Activated CD8-positive, alpha-beta memory T cell treated with anti-CD3 and anti-CD28 coated beads for 24 hours (primary cell): ENCODE measurements at places on chromosomes 2 and 18.

GRCh38 chr2:28286678-28287077 is 106.0 kb upstream of the FOSL2 start:
- no peak for DNase-seq

- no peak for DNase-seq
These were observed 11.9 kb downstream of the NR4A2 start for GRCh38 chr2:156320486-156321098.

GRCh38 chr2:200077210-200077650 is 121.8 kb downstream of the MAIP1 start:
- DNase-seq: no peak

DNA sequence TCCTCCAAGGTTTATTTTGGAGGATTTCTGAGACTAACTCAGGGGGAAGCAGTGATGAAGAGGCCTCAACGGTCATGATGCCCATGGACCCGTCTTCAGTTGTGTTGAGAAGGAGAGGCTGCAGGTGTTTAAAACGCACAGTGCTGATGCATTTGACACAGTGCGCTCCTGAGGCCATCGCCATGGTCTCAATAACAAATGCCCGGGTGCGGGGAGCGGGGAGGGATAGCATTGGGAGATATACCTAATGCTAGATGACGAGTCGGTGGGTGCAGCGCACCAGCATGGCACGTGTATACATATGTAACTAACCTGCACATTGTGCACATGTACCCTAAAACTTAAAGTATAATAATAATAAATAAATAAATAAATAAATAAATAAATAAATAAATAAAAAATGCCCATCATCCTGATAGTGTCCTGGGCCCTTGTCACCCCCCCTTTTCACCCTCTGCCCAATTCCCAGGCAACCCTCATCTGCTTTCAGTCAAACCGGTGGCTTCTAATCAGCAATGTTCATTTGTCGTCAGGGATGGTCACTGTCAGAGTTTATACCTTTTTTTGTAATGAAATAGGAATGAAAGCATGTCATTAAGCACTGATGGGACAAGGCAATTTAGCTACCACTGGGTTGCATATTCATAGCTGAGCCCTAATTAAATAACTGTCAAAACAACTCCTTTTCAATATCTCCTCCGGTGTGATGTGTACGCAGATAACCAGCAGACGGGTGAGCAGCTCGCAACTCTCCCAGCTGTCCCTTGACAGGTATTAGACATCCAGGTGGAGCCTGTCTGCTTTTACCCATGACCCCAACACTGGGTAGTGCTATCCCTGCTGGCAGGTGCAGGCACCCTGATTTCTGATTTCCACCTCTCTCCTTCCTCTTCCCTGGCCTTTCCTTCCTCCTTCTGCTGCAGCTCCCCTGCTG is 95.9 kb downstream of the KCNF1 start:
- DNase-seq: no peak

DNA sequence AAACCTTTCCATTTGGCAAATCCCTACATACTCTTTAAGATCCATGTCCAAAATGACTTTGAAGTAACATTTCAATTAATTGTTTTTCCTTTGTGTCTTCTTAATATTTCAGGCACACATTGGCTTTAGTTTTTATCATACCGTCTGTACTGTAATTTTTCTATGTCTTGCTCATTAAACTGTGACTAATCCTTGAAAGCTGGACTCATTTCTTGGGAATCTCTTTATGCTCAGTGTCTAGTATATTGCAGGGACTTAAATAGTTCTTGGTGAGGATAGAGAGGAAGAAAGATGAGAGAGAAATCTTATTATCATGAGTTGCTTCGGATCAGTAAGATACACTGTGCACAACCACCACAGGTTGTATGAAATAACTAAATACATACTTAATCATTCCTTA is 448.3 kb upstream of the ST6GAL2 start:
- DNase-seq: no peak

- DNase-seq: no peak
These were observed 37.3 kb upstream of the XPO1 start for GRCh38 chr2:61575447-61575859.

DNA sequence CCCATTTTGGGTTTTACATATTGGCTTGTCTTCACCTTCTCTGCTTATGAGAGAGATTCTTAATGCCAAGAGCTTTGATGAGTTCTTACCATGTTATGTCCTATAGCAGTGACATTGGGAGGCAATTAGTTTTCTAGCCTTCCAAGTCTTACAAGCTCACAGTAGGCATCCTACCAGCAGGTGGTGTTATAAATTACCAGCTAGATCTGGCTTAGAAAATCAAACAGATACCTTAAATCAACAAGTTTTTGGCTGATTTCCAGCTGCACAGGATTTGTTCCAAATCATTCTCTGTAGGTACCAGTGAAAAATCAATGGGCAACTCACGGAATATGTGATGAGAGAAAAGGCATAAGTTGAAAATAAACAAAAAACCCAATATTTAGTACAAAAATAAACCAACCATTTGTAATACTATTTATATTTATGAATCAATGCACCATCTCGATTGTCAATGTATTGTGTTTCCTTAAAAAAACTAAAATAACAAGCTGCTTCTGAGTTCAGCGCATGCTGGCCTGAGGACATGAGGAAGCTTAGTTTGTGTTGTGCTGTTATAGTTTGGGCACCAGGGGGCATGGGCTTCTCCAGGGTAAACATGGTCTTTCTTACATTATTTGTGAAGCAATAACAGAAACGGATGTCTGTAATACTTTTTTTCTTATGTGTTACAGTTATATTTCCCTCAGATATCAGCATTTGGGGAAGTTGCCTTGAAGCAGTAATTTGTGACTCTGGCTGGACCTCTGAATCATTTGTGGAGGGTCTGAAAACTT is 34.1 kb upstream of the NXPH2 start:
- DNase-seq: no peak

GRCh38 chr18:65347446-65347845 is 403.4 kb upstream of the CDH7 start:
- no peak for DNase-seq

- no peak for DNase-seq
These were observed 31.8 kb downstream of the AGFG1 start for GRCh38 chr2:227503433-227504406.

- no peak for DNase-seq
These were observed 87.4 kb downstream of the SMIM21 start for GRCh38 chr18:75339936-75340605.

- no peak for DNase-seq
These were observed 174.1 kb downstream of the UXS1 start for GRCh38 chr2:106020032-106020431.

DNA sequence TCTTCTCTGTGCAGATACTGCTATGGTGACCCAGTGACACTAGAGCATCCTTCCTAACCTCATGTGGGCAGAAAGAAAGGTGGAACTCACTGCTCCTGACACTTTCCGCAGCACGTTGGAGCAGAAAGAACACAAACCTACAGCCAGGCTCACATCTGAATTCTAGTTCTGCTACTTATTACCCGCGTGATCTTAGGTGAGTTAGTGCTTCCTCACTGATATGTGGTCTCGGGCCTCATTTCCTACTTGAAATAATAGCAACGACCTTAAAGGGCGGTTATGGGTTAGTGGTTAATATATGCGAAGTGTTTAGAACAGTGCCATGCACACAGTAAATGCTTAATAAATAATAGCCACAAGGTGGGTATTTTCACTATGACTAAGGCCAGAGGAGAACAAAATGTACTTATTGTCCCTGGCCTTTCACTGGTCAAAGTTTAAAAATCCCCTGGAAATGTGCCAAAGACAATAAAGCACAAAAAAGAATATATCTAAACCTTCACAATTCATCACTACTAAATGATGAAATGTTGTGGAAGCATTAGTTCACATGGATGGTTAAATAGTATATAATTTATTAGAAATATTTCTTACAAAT is 66.6 kb downstream of the MYOM1 start:
- DNase-seq: no peak

DNA sequence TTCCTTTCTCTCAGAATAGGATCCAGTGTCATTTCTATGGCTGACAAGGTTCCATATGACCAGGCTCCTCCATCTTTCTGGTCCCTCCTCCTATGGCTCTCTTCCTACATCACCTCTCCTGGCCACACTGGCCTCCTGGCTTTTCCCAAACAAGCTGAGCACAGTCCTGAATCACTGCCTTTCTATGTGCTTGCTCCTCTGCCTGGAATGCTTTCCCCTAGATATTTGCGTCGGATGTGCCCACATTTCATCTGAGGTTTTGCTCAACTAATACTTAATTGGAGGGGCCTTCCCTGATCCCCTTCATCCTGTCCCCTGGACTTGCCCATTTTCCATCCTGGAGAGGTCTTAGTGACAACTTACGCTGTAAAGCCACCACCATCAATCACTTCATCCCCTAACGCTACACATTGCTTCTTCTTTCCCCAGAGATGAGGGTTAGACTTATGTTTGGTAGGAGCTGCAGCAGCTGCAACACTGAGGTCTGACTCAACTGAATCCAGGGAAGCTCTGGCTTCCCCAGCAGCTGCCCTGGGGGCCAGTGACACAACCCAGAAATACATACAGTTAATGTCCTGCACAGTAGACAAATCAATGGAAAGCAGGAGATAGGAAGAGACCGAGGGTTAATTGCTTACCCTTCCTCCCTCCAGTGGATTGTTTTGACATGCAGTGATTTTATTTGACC is 42.9 kb downstream of the QPCT start:
- DNase-seq: no peak

GRCh38 chr2:197115325-197115724 is 188.8 kb upstream of the PGAP1 start:
- DNase-seq: no peak

DNA sequence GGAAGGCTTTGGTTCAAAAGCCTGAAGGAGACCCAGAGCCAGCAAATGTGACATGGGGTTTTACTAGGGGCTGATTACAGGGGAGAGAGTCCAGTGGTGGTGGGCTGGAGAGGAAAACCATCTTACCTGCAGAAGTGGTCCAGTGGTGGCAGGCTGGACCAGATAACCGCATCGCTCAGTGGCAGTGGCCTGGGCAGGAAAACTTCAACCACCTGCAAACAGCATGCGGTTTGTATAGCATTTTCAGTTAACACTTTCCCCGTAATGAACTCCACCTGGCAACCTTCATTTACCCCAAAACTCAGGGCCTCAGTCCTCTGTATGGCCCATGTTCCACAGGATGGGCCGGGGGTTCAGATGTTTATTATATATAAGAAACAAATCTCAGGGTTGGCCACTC is 114.4 kb downstream of the LRRTM1 start:
- no peak for DNase-seq

- no peak for DNase-seq
These were observed 88.7 kb upstream of the TXNDC2 start for GRCh38 chr18:9796935-9797549.

DNA sequence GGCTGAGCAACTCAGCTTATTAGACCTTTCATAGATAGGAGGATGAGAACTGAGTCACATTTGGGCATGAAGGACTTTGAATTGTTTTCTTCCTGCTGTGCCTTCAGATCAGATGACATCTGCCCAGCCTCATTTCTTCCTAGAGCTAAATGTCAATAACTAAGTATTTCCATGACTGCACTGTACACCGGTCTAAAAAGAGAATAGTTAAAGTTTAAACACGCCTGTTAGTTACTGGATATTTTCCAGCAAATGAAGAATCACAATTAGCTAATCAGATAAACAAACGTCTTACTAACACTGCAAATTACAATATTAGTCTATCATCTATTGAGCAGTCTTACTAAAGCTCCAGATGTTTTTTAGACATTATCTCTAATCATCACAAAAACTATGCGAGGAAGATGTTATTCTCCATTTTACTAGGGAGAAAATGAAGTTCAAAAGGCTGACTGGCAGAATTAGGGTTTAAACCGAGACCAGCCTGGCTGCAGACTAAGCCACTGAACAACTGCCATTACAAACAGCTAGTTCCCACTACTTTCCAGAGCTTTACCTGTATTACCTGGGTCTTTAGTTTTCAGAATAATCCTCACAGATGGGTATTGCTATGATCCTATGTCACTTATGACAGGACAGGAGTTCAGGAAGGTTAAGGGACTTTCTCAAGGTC is 69.4 kb upstream of the ZNF397 start:
- no peak for DNase-seq

- DNase-seq: no peak
These were observed 239.4 kb upstream of the TANK start for GRCh38 chr2:160920791-160921303.

DNA sequence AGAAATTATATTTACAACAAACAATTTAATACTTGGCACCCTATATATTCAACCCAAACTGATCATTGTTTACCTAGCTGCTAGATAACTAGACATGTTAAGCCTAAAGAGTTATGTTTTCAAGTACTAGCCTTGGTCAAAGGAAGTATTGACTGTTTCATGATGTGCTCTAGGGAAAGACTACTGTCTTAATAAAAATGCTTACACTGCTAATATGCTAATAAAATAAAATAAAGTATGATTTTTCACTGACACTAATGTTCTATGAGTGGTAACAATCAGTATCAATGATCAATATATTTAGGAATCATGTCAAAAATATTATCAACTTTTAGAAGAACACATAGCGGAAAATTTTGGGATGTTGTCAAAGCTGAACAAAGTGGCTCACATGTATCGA is 225.5 kb downstream of the OSR1 start:
- no peak for DNase-seq
